ENCODE measurements at places on chromosomes 3 and 15. TPM values are rescaled to one million over a fixed set of nuclear protein-coding genes. Genes with fewer than 3 reads are reported as not detected.

The LSAMP gene
- total RNA-seq: 3.4 TPM

The EDEM1 gene
- total RNA-seq: 27.3 TPM

The IMP3 gene
- total RNA-seq: 37.2 TPM

The PCOLCE2 gene
- total RNA-seq: 6.0 TPM

DNA sequence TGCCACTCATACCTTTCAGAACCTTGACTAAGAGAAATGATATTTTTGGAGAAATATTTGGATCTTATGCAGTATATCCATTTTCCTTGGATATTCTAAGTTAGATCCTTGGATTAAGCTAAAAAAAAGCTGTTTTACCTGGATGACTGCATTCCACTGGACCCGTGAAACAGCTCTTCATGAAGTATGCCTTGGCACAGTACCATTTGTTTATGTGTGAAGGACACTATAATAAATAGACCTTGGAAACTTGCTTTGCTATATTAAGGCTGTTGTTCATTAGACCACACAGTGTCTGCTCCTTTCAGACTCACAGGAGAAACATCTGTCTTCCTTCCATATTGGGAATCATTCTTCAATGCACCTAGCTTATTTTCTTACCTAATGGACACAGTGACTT lies 651.0 kb upstream of the TGFBR2 start:
- H3K36me3 ChIP-seq: no peaks in the 10 kb centered on the region
- no peaks in the 10 kb centered on the region for H3K27me3 ChIP-seq
- H3K27ac ChIP-seq: no peak overlapping the region
- H3K4me3 ChIP-seq: no peak overlapping the region

The CPEB1 gene
- total RNA-seq: not detected
